Panc1 (cell line): ENCODE measurements at places on chromosomes 7 and 10.

DNA sequence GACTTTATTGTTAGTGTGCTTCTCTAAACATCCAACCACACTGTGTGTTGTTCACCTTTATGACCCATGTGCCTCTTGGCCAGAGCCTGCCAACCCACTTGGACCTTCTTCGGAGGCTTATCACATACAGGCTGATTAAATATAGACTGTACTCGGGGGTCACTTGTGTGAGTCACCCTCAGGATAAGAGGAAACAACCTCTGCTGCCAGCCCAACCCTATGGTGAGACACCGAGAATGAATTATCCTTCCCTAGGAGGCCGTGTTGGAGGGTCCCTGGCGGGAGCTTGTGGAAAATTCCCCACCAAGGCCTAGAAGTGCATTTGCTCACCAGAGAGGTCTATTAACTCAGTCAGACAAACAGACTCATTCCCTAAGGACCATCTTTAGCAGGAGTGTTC is 63.0 kb downstream of the FAS start:
- no peak for DNase-seq

DNA sequence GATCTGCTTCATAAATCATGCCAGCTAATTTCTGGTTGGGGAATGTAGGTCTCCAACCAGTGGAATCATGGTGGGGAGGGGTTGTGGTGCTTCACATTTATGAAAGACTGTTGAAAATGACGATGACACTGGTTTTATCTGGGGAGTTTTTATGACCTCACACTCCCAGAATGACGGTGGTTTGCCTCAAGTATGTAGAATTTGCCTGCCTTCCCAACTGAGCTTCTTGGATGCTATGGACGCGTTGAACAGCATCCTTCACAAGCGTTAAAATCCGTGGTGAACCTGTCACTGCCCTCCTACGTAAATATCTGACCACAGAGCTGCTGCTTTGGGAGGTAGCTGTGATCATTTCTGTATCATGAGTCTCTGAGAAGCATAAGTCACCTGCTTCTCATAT is 3.3 kb downstream of the INSYN2A start:
- no peak for DNase-seq

DNA sequence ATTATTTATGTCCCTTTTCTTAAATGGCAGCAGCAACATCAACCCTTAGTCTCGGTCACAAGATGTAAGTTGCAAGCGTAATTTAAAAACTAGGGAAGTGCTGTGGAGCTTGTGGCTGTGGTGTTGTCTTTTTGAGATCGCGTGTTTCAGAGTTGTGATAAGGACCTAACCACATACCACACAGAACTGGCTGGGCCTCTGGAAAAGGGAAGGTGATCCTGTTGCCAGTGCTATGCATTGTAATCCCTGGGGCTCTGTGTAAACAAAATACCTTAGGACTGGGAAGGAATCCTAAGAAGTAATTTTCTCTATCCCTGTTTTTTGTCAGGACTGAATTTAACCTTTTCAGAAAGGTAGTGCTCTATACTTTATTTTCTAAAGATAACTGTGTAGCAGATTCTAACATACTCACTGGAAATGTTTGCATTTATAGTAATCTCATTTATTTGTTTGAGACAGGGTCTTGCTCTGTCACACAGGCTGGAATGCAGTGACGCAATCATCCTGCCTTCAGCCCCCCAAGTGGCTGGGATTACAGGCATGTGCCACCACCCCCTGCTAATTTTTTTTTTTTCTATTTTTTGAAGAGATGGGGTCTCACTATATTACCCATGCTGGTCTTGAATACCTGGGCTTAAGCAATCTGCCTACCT is 60.4 kb downstream of the INPP5F start:
- no peak for DNase-seq

GRCh38 chr10:101780818-101781654 is 2.2 kb downstream of the NPM3 start:
- peak; percentile 47 for DNase-seq

DNA sequence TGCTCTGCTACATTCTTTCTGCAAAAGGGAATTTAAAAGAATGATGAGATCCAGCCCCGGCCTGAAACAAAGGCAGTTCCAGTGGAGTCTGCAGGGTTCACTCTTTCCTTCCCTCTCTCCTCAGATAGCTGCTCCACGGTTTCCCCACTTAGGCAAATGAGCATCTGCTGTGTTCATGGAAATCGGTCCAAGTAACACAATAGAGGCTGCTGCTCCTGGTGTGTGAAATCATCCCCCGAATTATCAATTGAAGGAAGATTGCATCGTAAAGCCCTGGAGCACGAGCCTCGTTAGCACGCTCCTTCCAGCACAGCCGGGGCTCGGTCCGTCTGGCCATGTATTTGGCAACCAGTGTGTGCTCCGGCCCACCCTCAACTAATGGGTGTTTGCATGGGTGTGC is 108.3 kb upstream of the DPP6 start:
- DNase-seq: no peak

- DNase-seq: no peak
These were observed 46.0 kb upstream of the CYCS start for GRCh38 chr7:25171071-25171470.

- no peak for DNase-seq
These were observed 7.3 kb upstream of the LBX1 start for GRCh38 chr10:101236376-101237080.

DNA sequence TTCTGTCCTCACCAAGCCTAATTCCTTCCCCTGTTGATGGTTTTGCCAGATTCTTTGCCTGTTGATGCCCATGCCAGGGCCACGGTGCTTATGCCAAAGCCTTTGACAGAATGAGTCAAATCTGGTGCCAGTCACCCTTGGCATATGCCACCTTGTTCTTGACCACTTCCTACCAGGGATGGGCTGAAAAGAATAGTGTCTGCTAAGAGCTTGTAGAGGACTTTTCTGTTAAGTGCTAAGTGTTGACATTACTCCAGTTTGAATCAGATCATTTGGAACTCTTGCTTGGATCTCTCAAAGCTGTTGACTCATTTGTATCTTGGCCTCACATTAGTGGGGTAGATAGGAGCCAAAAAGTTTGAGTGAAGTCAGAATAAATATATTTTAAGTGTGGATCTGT is 661.2 kb downstream of the AUTS2 start:
- no peak for DNase-seq

DNA sequence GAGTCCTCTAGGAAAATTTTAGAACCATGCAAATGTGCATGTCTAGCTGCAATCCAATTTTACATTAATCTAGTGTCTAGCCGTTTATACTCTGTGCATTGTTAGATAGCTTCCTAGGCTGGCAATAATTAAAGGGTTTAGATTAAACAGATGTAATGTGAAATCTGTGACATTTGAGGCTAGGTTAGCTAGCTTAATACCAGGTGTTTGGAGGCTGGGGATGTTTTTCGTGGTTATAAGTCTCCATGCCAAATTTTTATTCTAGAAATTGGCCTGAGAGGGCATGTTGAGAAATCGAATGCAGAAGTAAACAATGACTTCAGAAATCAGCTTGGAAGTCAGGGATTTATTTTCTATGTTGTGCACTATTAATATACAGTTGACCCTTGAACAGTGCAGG is 94.2 kb downstream of the ST7 start:
- no peak for DNase-seq
